AG20443 (cell line): ENCODE measurements at places on chromosomes 2 and 18.

GRCh38 chr2:232454630-232455029 lies 1.3 kb upstream of the ALPI start:
- DNase-seq = no peak

- DNase-seq = no peak
These were observed 167.8 kb downstream of the NUP35 start for GRCh38 chr2:183292028-183292427.

GRCh38 chr2:146131785-146132184 lies 1611.9 kb upstream of the ZEB2 start:
- no peak for DNase-seq

- no peak for DNase-seq
These were observed 361.9 kb downstream of the ARHGAP15 start for GRCh38 chr2:143491131-143491530.

DNA sequence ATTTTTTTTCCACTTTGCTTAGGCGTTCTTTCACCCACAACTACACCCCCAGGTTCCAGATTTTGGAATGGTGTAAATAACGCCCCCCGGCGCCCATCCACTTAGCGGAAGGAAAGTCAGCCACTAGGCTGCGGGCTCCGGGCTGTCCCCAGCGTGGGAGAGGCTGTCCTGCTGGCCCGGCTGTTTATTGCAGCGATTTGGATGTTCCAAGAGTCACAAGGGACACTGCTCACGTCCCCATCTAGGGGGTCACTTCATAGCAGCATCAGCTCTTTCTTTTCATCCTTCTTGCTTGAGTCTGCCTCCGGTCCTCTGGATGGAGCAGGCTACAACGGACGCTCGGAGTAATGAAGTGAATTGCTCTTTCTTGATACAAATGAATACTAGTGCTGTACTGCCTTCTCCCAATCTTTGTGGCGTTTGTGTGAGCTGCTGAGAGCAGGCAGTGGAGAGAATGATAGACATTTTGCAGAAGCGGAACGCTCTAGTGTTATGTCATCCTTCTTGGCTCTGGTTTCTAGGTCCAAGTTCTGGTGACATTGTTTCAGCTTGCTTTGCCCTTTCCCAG lies 50.7 kb upstream of the PAIP2B start:
- DNase-seq = peak; percentile 65

- DNase-seq = no peak
These were observed 639.9 kb downstream of the DCC start for GRCh38 chr18:52979892-52980291.

DNA sequence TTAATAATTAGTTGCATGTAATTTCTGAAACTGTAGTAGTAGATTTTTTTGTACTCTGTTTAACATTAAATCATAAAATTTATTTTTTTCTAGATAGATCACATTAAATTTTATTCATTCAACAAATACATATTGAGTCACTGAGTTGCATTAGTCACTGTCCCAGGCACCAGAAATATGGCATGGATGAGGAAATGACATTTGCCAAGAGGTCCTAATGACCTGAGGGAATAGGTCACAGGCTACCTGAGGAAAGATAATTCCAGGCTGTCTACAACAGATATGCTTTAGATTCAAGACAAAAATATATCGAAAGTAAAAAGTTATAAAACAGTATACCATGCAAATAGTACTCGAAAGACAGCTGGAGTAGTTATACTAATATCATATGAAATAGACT lies 852.4 kb upstream of the ACVR2A start:
- DNase-seq = no peak
